ENCODE measurements at places on chromosomes 4 and X.

- no peak for DNase-seq
Measured at GRCh38 chr4:147780137-147780777, 48.4 kb downstream of the ARHGAP10 start.

- no peak for DNase-seq
Measured at GRCh38 chrX:12013211-12013618, 125.1 kb upstream of the FRMPD4 start.

DNA sequence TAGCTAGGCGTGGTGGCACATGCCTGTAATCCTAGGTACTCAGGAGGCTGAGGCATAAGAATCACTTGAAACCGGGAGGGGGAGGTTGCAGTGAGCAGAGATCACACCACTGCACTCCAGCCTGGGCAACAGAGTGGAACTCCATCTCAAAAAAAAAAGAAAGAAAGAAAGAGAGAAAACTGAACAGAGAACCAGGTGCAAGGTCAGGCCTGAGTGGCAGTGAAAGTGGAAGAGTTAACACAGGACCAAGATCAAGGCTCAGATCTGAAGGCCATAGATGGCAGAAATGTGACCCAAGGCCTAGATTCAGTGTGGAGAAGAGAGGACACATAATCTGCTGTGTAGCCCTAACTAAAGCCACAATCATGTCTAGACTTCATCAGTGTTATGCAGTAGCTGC lies 4.9 kb upstream of the ZNF630 start:
- DNase-seq, result no peak

DNA sequence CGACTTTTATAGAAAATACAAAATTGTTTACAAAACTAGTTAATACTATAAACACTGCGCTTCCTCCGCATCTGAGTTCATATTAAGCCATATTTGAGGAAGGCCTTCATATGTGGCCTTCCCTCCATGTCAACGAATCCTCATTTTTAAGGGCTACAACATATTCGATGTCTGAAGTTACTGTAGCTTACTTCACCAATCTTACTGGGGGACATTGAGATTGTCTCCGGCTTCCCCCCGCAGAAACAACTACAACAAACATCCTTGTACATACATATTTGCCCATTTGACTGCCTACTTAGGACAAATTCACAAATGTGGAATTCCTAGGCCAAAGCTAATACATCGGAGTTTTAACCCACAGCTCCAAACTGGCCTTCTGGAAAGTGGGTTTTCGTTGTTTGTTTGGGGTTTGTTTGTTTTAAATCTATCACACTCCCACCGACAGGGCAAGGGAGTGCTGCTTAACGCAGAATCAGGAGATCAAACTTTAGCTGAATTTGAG lies 581 bp upstream of the FAM114A1 start:
- DNase-seq, result no peak

DNA sequence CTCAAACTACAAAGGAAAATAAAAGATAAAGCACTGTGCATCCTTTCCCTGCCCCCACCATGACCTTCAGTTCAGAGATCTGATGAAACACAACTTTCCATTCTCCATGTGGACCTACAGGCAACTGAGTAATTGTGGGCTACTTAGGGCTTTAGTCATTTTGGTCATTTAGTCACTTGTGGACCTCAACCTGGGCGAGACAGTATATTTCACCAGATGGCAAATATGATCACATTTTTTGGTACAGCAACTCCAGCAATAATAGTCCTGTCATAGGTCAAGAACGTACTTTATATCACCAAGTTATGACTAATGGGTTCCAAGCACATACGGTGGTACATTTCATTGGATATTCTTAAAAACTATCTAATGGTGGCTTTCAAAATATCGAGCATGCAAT lies 141.2 kb downstream of the PDGFC start:
- DNase-seq, result no peak

- no peak for DNase-seq
Measured at GRCh38 chrX:133215747-133216146, 2.4 kb downstream of the TFDP3 start.

DNA sequence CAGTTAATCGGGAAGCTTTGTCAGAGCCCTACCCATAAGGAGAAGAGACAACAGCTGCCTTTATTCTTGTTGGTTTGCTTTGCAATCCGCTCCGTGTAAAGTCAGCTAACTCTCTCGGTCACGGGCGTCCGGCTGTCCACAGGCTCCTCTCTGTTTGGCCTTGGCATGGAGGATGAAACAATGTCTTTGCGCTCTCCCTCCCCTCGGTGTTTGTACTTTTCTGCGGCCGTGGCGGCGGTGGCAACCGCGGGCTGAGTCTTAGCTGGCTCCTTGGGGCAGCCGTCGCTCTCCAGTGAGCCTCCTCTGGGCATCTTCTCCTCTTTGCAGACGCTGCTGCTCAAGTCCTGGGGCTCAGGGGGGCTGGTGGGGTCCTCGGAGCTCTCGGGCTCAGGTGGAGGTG lies 10.6 kb upstream of the IRAK1 start:
- DNase-seq, result no peak

- DNase-seq, result no peak
Measured at GRCh38 chr4:48570646-48571220, 80.7 kb downstream of the ZAR1 start.

DNA sequence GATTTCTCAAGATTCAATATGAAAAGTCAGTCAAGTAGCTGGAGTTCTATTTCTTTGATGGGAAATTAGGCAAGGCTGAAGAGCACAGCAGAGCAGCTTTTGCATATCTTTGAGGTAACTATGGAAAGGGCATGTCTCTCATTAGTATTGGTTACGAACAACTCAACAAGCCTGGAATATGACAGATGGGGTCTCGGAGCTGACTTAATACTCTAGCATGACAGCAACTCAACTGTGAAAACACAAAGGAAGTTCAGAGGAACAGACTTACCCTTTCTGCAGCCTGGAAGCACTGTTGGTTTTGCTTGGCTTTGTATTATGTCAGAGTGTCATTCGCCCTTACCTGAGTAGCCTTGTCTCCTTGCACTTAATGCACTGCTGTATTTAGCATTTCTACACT lies 79.9 kb upstream of the AADAT start:
- no peak for DNase-seq

- no peak for DNase-seq
Measured at GRCh38 chr4:143183513-143184216, 1.1 kb upstream of the USP38 start.

- DNase-seq, result no peak
Measured at GRCh38 chrX:12999422-12999821, 24.5 kb downstream of the TMSB4X start.

- DNase-seq, result peak; percentile 35
Measured at GRCh38 chrX:14027036-14027435, 2.7 kb downstream of the GEMIN8 start.

GRCh38 chr4:143357161-143357845 lies 20.6 kb downstream of the GAB1 start:
- peak; percentile 61 for DNase-seq

DNA sequence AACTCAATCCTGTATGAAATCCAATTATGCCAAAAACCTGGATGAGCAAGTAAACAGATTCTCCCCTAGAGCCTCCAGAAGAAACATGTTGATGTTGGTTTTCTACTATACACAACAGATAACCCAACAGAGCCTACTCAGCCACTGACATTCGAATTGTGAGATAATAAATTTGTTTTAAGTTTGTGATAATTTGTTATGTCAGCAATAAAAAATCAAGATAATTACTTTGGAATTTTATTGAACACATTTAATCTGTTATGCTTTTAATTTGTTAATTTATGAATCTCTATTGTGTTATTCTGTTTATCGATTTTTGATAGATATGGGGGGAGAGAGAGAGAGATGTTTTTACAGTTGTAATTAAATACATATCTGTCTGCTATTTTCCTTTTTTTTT lies 1016.1 kb upstream of the PCDH7 start:
- no peak for DNase-seq

DNA sequence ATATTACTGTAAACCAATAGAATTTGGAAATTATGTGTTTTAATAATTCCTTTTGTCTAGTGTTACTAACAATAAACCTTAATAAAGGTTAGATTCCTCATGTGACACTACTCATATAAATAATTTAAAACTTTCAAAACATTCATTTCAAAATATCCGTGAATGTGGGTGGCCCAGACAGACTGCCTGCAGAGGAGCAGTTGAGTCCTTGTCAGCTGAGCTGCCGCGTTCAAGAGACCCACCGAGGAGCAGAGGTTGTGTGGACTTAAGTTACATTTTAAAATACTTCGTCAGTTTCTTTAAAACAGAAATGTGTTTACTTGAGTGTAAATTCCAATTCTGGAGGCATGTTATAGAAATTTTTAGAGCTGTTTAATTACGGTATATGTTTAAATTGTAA lies 64.2 kb upstream of the HGFAC start:
- DNase-seq, result no peak

GRCh38 chrX:134737061-134737460 lies 78.8 kb upstream of the PLAC1 start:
- no peak for DNase-seq

GRCh38 chr4:174592985-174593335 lies 70.7 kb upstream of the HPGD start:
- no peak for DNase-seq

DNA sequence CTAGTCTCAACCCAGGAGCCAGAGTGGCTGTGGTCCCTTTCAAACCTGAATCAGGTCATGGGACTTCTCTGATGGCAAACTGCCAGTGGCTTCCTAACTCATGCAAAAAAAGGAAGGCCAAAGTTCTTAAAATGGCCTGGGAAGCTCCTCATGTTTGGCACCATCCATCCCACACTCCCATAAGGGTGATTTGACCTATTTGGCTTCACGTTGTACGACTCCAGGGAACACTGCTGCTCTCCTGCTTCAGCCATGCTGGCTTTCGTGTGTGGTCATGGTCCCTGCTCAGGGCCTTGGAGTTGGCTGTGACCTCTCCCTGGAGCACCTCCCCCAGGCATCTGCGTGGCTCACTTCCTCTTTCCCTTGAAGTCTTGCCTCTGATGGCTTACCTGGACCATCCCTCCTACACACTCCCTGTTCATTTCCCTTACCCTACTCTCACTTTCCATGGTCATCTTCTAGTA lies 12.8 kb upstream of the TMSB4X start:
- no peak for DNase-seq

DNA sequence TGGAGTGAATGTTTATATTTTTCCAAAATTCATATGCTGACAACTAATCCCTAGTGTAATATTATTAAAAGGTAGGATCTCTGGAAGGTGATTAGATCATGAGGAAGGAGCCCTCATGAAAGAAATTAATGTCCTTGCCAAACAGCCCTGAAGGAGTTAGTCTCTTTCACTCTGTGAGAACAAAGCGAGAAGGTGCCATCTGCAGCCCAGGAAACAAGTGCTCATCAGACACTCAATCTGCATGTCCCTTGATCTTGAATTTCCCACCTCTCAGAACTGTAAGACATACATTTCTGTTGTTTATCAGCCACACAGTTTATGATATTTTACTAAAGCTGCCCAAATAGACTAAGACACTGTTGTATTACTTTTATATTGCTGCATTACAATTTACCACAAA lies 1283.4 kb downstream of the PCDH7 start:
- DNase-seq, result no peak

DNA sequence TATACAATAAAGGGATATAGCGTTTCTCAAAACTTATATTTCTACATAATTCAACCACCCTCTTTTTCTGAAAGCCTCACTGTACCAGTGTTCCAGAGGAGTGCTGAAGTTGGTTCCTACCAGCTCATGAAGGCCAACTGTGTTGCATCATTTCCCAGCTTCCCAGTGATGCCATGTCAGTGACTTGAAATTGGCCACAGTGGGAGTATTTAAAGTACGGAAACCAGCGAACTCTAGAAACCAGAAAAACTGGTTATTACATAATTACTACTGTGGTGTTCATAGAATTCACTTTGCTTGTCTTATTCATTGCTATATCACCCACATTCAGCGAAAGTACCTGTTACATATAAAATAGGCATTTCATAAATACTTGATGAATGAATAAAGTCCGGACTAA lies 135.4 kb downstream of the GC start:
- DNase-seq, result no peak
